DMS79 (cell line): ENCODE measurements at places on chromosomes 5 and 9.

- no peak for DNase-seq
Measured at GRCh38 chr5:162407614-162408013, 340.0 kb downstream of the GABRG2 start.

GRCh38 chr5:88940713-88941112 is 57.7 kb upstream of the MEF2C start:
- no peak for DNase-seq

- no peak for DNase-seq
Measured at GRCh38 chr9:5352637-5353248, 13.1 kb upstream of the RLN1 start.

- DNase-seq = no peak
Measured at GRCh38 chr9:89418474-89418845, 79.5 kb downstream of the SEMA4D start.

DNA sequence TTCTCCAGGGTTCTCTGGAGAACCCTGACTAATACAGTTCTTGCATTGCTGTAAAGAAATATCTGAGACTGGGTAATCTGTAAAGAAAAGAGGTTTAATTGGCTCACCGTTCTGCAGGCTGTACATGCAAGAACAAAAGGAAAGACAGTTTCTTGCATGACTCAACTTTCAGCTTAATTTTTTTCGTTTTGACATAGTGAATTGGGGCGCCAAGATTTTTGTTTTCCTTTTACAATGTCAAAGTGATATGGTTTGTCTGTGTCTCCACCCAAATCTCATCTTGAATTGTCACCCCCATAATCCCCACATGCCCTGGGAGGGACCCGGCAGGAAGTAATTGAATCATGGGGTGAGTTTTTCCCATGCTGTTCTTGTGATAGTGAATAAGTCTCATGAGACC is 11.8 kb upstream of the CRHBP start:
- DNase-seq = no peak
